ENCODE measurements at places on chromosomes 5 and 9.

DNA sequence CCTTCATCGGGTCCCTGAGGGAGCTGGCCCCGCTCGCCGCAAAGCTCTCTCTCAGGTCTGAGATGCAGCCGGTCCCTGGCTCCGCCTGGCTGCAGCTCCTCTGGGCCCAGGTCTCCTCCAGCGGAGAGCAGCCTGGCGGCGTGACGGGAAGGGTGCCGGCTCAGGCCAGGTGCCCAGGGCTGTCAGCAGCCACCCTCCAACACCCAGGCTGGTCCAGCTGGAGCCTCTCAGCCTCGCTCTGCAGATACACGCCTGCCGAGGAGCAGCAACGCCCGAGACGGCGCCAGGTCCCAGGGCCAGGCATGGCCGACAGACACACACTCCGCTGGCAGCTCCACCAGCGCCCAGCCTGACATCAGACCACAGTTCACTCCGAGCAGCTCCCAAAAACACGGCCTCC, 25.6 kb downstream of the FAM163B start:
- DNase-seq = no peak

DNA sequence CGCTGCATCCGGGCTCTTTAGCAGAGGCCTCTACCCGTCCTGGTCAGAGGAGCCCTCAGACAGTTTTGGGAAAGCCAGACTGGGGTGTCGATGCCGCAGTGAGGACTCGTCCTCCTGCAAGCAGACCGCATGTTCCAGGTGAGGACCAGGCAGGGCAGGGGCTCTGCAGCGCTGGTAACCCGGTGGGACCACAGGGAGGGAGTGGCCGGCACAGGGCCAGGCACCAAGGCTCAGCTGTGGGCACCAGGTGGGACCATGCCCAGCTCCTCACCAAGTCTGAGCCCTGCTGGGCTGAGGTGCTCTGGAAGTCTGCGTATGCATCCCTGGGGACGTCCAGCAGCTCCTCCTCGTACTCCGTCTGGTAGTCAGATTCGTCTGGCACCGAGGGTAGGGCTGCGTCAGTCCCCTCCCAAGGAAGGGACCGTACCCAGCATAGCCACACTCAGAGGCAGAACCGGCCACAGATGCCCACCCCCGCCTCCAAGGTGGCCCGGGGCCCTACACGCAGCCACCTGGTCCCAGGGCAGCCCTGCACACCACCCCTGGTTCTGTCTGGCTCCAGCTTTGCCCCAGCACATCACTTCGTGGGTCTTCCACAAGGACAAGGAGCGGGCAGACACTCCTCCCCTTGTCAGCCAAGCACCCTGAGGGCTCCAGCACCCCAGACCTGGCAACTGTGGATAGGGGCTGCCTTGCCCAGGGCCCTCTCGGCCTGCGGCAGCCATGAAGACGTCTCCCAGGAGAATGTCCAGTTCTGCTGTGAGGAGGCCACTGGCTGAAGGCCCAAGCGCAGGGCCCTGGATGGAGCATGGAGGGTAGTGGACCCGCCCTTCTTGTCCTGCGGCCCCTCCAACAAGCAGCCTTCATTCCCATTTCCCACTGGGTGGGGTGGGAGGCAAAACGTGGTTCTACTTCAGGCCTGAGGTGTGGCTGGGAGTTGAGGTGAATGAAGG, 1.5 kb upstream of the NSMF start:
- DNase-seq = no peak

- no peak for DNase-seq
Observed at GRCh38 chr5:1429496-1429895, 15.7 kb downstream of the SLC6A3 start.

DNA sequence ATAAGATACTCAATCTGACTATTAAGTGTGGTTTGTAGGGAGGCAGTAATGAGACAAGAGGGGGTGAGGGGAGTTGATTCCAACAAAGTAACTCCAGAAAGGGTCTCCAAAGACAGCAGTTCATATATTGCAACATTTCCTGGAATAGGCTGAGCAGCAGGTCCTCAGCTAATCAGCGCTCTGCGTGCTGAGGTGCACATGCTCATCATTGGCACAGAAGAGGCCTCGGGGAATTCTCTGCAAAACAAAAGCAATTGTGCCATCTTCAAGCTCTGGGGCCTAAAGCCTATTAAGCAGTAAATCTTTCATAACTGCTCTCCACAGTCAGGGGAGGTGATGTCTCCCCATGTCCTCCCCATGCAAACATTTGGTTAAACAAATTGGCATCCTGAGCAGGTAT, 357.3 kb downstream of the SPOCK1 start:
- peak; percentile 14 for DNase-seq

- no peak for DNase-seq
Observed at GRCh38 chr5:112116371-112116770, 302.7 kb downstream of the EPB41L4A start.

DNA sequence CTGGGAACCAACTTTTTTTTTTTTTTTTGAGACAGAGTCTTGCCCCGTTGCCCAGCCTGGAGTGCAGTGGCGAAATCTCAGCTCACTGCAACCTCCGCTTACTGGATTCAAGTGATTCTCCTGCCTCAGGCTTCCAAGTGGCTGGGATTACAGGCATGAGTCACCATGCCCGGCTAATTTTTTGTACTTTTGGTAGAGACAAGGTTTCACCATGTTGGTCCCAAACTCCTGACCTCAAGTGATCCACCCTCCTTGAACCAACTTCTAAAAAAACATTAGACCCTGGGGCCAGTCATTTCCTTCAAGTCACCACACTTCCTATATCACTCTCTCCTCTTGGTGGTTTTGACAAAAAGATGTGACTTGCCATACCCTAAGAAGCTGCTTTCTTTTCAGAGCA, 10.9 kb upstream of the SHROOM1 start:
- DNase-seq = no peak

DNA sequence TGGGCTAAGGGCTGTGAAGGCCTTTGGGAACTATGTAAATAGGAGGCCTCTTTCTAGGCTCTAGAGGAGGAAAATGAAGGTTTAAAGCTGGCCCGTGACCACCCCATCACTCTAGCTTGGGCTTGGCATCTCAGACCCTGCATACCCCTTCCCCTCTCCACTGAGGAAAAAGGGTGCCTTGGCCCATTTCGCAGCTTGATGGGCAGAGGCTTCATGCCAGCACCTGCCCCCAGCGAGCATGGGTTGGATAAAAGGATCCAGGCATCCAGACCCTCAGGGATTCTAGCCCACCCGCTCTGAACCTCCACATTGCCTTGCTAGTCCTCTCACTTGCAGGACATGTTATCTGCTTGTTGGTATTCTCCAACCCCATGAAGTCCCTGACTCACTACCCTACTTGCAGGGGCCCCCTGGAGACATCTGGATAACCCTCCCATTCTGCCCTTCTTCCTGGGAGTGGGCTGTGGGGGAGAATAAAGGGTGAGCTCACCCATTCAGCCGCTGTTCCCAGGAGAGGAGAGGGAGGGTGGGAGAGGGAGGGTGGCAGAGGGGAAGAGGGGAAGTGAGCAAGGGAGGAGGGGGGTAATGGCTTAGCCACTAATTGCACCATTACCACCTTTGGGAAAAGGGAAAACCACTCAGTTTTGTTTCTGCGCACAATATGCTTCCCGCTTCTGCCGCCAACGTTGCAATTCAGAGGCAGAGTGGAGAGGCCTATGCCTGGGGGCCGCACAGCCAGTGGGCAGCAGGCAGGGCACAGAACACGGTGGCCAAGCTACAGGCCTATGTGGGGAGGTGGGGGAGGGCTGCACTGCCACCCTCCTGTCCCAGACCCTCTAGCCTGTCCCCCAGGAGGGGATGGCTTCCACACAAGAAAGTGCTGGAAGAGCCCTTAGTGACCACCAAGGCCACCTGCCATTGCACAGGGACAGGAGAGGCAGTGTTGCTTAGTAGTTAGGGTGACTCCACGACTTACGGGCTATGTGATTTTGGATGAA, 2.1 kb upstream of the CAMK2A start:
- no peak for DNase-seq

DNA sequence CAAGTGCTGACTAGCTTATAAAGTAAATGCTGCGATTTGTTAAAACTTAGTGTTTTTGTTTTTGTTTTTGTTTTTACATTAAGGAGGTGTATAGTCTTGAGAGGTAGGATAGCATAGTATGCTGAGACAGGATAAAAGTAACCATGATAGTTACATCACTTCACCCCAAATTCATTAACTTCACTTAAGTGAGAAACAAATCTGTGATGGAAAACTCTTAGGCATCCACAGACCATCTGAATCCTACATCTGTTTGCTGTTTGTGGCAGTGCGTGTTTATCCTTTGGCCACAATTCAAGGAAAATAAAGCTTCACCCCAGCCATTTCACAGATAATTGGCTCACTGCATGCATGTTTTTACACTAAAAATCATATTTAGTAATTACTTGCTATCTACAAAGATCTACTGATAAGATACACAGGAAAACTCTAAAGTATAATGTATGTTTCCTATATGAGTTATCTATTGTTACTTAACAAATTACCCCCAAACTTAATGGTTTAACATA, 82.0 kb downstream of the ZNF622 start:
- DNase-seq = no peak

GRCh38 chr5:64299805-64300204, 134.2 kb downstream of the RNF180 start:
- no peak for DNase-seq

- DNase-seq = no peak
Observed at GRCh38 chr9:116641292-116642059, 45.6 kb upstream of the TRIM32 start.

DNA sequence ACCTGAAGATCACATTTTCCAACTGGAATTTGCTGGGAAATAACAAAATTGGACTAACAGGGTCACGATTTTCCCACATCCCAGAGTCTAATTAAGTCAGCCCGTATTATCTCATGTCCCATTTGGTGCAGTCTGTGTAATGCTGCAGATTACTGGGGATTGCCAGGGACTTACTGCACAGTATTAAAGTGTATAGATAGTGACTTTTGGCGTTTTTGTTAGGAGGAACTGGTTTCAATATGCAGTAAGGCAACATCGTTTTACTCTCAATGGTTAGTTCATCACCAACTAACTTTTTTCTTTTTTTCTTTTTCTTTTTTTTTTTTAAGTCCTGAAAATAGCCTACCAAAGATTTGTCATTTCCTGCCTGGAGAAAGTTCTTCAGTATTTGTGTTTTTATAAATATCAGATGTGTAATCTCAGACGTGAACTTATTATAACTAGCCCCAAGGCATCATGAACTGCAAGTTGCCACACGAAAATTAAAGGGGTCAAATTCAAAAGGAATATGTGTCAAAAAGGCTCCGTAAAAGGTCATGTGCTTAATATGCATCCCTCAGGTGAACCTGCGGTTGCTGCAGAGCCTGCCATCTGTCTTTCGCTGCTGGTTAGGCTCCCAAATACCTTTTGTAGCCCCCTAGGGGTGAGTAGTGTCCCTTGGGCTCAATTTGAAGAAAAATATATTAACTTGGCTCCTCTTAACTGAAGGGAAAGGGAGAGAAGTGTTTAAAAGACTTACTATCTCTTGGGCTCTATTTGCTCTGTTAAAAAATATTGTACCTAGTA, 176.7 kb upstream of the ADAMTSL1 start:
- DNase-seq = peak; percentile 56

DNA sequence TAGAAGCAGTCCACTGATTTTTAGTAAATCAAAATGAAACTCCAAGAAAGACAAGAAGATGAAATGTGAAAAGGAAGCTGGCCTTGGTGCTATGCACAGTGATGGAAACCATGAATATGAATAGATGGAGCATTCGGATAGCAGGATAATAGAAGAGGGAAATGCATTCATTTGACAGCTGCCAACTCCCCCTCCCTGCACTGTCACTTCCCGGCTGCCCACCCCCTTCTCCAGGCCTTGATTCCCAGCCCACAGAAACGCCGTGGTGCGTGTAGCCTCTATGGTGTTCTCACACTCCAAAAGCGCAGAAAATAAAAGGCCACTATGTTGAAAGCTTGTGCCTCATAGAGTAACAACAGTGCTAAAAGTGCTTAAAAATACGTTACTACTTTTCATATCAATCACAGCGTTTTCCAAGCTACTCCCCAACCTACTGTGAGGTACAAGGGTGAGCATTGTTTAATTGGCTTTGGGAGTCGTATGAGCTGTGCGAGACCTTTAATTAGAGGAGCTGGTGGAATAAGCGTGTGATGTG, 26.1 kb upstream of the IFNK start:
- no peak for DNase-seq

DNA sequence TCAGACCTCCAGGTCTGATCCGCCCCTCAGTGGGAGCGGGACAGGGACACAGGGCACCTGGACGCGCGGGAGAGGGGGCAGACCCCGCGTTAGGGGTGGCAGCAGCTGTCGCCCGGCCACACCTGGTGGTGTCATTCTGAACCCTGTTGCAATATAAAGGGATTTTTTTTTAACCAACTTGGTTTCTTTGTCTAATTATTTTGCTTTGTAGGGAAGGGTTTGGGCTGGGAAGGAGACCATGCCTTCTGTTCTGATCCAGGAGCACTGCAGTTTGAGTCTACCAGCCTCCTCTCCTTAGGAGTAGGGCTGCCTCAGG, 10.9 kb upstream of the ASS1 start:
- no peak for DNase-seq

GRCh38 chr5:142888469-142889085, 118.4 kb downstream of the ARHGAP26 start:
- DNase-seq = peak; percentile 78

GRCh38 chr5:114430532-114430931, 68.7 kb downstream of the KCNN2 start:
- DNase-seq = no peak

DNA sequence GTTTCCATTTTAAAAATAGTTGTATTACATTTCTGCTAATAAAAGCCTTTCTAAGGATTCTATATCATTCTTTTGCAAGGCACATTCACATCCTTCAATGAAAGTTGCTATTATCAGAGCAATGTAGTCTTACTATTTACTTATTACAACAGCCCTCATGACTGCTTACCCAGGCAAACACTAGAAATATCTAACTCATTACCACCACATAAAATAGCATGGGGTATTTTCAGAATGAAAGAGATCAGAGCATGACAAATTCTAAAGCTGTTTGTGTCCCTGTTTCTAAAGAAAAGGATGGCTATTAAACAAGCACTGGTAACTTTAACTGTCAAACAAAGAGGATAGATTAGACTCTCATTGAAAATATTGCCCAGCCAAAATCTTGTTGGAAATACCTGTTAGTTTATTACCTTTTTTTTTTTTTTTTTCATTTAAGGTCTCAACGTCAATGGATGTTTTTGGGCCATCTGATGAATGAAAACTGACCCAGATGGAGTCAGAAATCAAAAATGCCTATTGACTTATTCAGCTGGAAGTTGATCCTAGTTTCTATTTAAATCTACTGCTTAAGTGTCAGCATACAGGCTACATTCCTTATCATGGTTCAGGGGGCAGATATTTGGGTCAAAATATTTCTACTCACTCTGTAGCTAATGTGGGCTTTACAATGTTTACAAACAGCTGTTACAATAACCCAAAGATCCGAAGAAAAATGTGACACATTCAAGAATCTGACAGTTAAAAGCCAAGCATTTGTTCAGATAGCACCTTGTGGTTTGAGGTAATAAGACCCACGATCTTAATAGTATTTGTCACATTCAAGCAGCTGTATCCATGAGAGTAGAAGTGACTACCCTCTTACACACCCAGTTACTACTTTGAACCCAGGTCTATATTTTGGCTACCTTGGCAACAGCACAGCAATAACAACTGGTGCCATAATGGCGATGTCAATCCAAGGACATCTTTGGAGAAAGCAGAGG, 554.8 kb upstream of the MEF2C start:
- DNase-seq = no peak

- DNase-seq = no peak
Observed at GRCh38 chr5:119329666-119330065, 26.2 kb upstream of the TNFAIP8 start.

Measured in AG08395 (cell line).